ENCODE measurements at places on chromosomes 4 and X. TPM values are rescaled to one million over a fixed set of nuclear protein-coding genes. Genes with fewer than 3 reads are reported as not detected.
A peak's percentile ranks its signal among the peaks of the same experiment; 100 is the strongest.

- DNase-seq: no peak
Measured at GRCh38 chr4:156948133-156948532, 23.5 kb downstream of the PDGFC start.

- peak; percentile 61 for DNase-seq
Measured at GRCh38 chrX:69285881-69286564, 120.8 kb upstream of the PJA1 start.

GRCh38 chrX:41022566-41022965 lies 62.7 kb upstream of the USP9X start:
- DNase-seq: no peak

DNA sequence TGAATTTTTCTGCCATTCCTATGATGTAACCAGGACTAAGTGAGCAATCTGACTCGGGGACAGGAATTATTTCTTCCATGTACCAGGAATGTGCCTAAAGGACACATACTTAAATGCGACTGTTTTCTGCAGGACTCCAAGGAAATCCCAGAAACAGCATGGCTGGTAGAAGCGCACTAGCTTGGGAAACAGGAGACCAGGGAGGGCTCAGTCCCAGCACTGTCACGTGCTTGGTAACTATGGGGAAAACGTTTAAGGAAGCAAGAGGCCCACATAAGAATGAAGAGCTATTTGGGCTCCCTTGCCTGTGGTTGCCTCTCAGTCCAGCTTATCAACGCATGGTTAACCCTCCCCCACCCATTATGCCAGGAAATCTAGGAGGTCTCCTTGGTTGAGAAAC lies 19.6 kb downstream of the MPP1 start:
- DNase-seq: no peak

- DNase-seq: no peak
Measured at GRCh38 chr4:52410971-52411370, 248.1 kb downstream of the USP46 start.

DNA sequence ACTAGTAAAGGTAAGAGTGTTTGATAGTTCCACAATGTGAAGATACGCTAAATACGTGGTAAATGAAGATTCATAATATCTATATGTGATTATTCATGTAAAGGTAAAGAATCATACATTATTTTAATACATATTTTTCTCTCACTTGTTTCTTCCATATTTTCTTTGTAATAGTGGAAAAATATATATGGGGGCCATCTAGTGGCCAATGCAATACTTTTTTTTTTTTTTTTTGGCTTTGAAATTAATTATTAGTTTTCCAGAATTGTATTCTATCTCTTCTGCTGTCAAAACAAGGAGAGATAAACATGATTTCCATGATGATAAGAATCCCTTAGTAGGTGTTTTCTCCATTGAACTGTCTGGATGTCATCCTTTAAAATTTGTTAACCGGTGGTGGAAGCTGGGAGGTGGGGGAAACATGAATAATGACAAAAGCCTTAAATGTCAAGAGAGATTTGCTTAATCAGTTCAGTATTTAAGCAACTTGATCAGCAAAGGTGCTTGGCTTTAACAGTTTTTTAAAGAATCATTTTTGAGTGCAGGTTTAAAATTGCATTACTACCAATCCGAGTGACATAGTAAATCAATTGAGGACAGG lies 508.7 kb upstream of the HTR2C start:
- no peak for DNase-seq

- DNase-seq: no peak
Measured at GRCh38 chr4:76772498-76773106, 125.3 kb downstream of the SOWAHB start.

GRCh38 chr4:48194971-48195370 lies 60.9 kb upstream of the TXK start:
- DNase-seq: no peak

DNA sequence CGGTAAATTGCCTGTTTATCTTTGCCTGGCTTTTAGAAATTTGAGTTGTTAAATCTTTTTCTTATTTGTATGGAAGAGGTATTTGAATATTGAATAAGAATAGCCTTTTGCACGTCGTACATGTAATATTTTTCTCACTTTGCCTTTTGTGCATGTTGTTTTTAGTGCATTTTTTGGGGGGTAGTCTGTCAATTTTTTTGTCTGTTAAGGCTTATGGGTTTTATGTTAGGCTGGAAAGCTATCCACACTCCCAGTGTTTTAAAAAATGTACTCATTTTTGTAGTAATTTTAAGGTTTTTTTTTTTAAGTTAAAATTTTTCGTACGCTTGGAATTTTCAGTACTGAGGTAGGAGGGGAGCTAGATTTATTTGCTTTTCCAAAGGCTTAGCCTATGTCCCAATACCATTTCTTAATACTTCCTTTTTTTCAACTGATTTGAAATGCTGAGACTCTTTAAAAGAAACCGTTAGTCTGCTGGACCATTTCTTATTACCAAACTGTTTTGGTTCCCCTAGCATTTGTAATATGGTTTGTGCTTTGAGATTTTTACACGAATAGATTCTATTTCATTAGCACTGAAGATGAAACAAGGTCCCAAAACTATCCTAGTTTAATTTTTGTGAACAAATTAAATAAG lies 1.3 kb downstream of the HERC5 start:
- no peak for DNase-seq

DNA sequence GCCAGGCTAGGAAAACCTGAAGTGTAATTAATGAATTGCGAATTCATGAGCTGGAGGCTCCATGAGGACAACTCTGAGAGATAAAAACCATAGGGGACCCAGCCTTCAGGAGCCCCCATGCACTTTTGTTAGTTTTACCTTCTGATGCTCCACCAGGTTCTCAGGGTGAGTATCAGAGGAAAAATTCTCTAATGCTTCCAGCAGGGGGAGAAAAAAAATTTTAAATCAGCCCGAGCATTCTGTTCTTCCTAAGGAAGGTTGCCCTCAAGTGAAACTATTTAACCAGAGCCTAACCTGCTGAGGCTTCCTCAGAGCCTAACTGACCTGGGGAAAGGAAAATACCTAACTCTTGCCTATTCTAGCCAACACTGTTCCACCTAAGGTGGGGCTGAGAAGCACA lies 552.6 kb downstream of the PPARGC1A start:
- DNase-seq: no peak

- DNase-seq: no peak
Measured at GRCh38 chr4:86223472-86223871, 136.4 kb downstream of the MAPK10 start.

DNA sequence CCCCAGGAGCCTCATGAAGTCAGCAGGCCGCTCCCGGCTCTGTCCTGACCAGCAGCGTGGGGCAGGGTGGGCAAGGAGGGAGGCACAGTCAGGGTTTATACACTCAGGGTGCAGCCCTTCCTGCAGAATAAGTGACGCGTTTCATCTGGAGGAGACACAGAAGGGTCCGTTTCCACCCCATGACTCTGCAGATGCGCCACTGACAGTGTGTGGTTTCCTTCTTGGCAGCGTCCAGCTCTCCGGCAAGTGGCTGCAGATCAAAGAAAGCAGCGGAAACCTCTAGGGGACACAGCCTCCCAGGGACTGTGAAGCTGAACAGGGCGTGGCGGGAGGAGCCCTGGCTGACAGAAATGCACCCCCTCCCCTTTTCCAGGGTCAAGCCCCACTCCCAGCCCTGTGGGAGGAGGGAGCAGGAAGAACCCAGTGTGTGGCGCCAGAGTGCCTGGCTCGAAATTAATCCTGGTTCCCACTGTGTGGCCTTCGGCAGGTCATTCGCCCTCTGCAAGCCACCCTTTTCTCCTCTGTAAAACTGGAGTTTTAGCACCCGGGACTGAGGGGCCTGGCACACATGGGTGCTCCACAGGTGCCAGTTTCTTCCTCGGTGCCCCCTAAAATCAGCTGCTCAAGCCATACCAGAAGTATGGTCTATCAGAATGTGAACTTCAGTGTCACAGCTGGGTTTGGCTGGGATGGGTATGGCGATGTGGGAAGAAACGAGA lies 17.3 kb upstream of the TBC1D14 start:
- DNase-seq: peak; percentile 37

DNA sequence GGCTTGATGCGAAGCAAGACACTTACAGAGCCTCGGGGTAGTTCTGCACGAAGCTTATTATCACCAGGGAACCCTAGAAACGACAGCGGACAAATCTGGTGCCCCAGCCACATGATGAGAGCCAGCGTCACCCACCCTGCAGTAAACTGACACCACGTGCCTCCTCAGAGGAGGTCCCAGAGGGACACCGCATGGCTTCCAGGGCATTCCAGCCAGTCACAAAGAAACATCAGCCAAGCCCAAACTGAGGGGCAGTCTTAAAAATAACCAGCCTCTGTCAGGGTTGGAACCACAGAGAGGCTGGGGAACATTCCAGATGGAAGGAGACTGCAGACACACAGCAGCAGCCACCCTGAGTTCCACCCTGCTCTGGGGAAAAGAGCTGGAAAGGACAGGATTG lies 36.6 kb upstream of the HGFAC start:
- DNase-seq: no peak

DNA sequence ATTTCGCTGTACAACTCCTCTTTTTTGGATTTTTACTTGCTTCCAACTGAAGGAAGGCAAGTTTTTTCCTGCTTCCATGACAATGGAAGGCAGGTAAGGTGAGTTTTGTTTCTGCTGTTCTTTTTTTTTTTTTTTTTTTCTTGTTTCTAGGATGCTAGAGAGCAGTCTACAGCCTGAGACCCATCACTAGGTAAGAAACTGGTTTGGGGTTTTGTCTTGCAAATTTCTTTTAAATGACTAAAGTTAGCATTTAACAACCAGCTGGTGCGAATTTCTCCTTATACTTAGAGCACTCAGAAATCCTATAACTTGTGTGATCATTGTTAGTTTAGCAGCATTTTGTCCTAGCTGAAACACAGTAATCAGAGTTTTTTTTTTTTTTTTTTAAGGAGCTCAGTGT lies 378.4 kb upstream of the CNKSR2 start:
- no peak for DNase-seq

- no peak for DNase-seq
Measured at GRCh38 chr4:43564591-43564990, 672.1 kb downstream of the GRXCR1 start.

GRCh38 chr4:3287972-3288570 lies 4.8 kb upstream of the RGS12 start:
- no peak for DNase-seq

- DNase-seq: no peak
Measured at GRCh38 chr4:13642170-13642950, 14.8 kb upstream of the BOD1L1 start.

- no peak for DNase-seq
Measured at GRCh38 chr4:8537041-8537461, 43.1 kb upstream of the GPR78 start.

- no peak for DNase-seq
Measured at GRCh38 chrX:80810365-80810978, 795 bp upstream of the BRWD3 start.

- DNase-seq: no peak
Measured at GRCh38 chrX:118545510-118545909, 49.9 kb downstream of the DOCK11 start.

DNA sequence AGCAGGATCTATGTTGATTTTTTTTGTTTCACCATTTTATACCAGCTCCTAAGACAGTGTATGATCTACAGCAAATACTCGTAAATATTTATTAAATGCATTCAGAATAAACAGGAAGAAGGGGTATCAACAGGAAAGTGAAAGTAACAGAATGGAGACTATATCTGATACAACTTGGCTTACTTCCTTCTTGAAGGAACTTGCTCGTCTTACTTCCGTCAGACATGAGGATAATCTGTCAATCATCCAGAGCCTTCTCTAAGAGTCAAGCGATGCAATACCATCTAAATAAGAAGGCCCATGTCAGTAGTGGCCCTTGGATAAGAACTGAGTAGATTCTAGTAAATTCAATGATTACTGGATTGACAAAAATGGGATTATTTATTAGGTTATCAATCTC lies 84.2 kb downstream of the CAMK2D start:
- no peak for DNase-seq

DNA sequence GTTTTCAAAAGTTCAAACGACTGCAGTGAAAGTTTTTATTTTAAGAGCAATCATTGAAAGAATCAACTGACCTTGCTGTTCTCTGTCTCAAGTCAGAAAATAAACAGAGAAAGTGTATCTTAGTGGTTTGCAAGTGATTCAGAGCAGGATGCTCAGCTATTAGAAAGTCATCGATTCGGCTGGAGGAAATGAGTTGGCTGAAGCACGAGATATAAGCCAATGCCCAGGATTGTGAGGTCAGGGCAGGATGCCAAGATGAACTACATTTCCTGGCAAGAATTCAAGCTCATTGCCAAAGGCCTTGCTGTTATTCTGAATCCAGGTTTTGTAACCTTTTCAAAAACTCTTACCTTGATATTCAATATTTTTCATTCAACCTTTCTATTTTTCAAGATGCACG lies 541.4 kb upstream of the BOD1L1 start:
- no peak for DNase-seq

GRCh38 chr4:41882625-41883347 lies 52.4 kb upstream of the TMEM33 start:
- DNase-seq: peak; percentile 59

EGF gene
- total RNA-seq: 0.84 TPM

RIPPLY1 gene
- not detected for total RNA-seq

LAGE3 gene
- 20.7 TPM for total RNA-seq

PROM1 gene
- total RNA-seq: 60.8 TPM

GLOD5 gene
- total RNA-seq: not detected

PDCL2 gene
- total RNA-seq: not detected

NSG1 gene
- 23.7 TPM for total RNA-seq

TNMD gene
- total RNA-seq: not detected

UCP1 gene
- not detected for total RNA-seq

GCNA gene
- total RNA-seq: 2.3 TPM
